Stimulated activated CD8-positive, alpha-beta memory T cell treated with anti-CD3 and anti-CD28 coated beads, Interleukin-4, amount 100 ng/mL, for 4 hours (primary cell): ENCODE measurements at places on chromosomes 7 and 10.

GRCh38 chr10:43808136-43808535, 159.5 kb upstream of the ZNF32 start:
- DNase-seq = no peak

- no peak for DNase-seq
Measured at GRCh38 chr10:97515271-97515978, 16.7 kb downstream of the UBTD1 start.

GRCh38 chr10:126609566-126609965, 60.9 kb downstream of the C10orf90 start:
- no peak for DNase-seq

GRCh38 chr10:120671491-120671890, 179.7 kb upstream of the WDR11 start:
- DNase-seq = no peak

DNA sequence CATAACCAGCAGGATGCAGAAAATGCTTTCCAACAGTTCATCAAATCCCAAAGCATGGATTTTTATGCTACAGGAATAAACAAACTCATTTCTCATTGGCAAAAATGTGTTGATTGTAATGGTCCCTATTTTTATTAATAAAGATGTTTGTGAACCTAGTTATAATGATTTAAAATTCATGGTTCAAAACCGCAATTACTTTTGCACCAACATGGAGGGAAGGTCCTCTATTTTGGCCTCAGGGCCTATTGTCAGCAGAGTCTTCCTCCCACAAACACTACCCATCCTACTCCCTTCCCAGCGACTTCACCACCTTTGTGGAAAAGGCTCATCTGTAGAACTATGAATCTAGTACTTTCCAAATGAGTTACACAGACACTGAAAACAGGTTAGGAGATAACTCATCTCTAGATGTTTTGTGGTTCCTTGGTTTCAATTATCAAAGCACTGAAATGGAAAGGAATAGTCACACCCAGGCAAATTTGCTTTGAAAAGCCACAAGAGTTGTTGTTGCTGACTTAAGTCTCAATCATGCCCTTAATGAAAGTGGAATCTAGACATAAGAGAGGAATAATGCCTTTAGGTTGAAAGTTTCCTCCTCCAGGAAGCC, 59.4 kb upstream of the FRMD4A start:
- no peak for DNase-seq

DNA sequence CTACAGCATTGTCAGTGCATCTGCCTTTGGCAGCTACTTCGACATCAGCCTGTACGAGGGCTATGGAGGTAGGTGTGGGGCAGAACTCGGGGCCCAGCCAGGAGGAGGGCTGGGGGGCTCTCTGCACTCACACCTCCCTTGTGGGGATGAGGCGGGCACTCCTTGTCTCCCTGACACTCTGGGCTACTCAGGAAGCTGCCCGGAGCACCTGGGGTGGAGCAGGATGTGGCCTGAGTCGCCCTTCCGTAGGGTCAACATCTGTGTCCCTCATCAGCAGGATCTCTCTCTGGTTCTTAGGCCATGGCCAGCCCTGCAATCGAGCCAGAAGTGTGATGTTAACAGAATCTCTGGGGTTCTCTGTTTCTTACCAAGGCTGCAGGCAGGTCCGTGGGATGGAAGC, 40.2 kb downstream of the C10orf105 start:
- no peak for DNase-seq

DNA sequence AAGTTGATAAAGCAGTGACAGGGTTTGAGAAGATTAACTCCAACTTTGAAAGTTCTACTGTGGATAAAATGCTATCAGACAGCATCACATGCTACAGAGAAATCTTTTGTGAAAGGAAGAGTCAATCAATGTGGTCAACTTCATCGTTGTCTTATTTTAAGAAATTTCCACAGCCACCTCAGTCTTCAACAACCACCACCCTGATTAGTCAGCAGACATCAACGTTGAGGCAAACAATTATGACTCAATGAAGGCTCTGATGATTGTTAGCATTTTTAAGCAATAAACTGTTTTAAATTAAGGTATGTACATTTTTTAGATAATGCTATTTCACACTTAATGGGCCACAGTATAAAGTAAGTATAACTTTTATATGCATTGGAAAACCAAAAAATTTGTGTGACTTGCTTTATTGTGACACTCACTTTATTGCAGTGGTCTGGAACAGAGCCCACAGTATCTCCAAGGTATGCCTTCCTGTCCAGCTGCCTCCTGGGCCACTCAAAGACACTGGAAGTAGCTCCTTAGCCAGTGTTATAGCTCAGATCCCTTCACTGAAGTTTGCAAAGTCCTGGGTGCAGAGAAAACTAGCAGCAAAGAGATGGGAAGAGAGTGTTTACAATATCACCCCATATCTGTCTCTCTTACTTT, 293.1 kb downstream of the ARHGAP12 start:
- DNase-seq = no peak
